ENCODE measurements at places on chromosomes 1 and 21.

- peak; percentile 71 for DNase-seq
Measured at GRCh38 chr1:87805666-87806378, 477.1 kb downstream of the LMO4 start.

DNA sequence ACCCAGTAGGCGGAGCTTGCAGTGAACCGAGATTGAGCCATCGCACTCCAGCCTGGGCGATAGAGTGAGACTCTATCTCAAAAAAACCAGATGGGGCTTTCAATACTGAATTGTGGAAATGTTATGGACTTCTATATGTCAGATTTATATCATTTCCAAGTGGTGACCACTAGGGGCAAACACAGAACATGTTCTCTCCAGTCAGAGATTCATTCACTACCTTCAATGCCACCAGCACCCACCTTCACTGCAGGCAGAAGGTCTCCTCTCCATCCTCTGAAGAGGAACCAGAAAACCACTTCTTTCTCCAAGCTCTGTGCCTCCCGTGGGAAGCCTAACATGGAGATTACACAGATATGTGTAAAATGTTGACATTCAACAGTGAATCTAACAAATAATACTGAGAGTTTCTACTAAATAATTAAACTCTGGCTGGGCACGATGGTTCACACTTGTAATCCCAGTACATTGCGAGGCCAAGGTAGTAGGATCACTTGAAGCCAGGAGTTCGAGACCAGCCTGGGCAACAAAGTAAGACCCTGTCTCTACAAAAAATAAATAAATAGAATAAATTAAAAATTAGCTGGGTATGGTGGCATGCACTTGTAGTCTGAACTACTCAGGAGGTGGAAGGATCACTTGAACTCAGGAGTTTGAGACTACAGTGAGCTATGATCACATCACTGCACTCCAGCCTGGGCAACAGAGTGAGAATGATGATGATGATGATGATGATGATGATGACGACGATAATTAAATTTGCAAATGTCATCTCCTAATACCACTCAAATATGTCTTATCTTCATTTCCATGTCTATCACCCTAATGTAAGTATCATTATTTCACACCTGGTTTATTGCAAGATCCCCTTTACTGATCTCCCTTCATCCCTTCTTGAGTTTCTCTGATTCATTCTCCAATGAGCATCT is 151.1 kb downstream of the ZNF281 start:
- peak; percentile 45 for DNase-seq

GRCh38 chr1:71094913-71095312 is 14.1 kb upstream of the ZRANB2 start:
- DNase-seq: no peak

DNA sequence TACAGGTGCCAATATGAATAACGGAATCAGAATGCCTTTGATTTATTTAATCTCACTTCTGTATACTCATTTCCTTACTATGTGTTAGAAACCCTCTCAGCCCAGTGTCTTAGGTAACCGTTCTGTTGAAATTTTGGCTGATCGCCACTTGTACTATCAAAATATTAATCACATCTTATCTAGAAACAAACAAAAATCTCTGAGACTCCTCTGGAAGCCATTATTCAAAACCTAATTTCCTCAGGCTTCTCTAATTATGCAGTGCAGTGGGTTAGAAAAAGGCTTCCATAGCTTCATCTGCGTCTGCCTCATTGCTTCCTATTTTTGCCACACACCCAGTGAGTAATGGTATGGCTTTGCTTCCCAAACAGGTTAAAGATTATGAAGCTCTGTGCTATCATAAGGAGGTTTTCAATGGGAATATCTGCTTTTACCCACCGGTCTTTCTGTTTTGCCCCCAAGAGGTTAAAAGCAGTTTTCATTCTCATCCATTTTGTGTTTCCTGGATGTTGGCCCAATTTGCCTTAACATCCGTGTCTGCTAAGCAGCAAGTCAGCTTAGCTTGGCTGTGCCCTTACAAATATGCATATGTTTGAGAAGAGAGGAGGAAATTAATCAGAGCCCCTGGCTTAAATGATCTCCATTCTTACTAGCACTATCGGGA is 129.6 kb downstream of the RYR2 start:
- DNase-seq: no peak

GRCh38 chr1:220786337-220787068 is at the start of gene MTARC1:
Gene MTARC1, plus strand, starts transcription at chr1:220786913. Its CDS starts 32 bp downstream, at chr1:220786945.
- peak; percentile 62 for DNase-seq

DNA sequence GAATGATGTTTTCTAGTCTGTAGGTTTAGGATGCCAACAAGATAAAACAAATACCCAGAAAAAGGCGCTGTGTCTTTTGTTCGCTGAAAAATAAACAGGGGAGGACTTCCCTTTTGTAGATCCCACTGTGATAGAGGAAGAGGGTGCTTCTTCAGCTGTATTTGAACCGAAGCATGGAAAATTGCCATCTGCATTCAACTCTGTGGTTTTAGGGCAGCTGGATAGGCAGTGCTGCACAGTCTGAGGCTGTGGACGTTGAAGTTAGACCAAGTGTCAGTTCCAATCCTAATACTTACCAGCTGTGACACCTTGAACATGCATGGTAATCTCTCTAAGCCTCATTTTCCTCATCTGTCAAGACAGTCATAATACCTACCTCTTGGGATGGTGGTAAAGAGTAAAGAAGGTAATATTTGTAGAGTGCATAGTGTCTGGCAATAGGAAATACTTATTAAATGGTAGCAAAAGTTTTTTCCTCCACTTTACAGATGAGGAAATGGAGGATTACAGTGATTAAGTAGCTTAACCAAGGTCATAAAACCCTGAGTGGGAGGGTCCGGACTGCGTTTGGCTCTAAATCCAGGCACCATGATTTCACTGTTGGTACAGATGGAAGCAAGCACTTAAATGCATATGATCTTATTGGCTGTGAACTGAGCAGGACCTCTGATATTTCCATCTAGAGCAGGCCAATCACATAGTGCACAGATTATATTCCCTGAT is 48.5 kb downstream of the UTP25 start:
- DNase-seq: no peak

- DNase-seq: no peak
Measured at GRCh38 chr1:94790670-94791069, 29.5 kb upstream of the SLC44A3 start.

DNA sequence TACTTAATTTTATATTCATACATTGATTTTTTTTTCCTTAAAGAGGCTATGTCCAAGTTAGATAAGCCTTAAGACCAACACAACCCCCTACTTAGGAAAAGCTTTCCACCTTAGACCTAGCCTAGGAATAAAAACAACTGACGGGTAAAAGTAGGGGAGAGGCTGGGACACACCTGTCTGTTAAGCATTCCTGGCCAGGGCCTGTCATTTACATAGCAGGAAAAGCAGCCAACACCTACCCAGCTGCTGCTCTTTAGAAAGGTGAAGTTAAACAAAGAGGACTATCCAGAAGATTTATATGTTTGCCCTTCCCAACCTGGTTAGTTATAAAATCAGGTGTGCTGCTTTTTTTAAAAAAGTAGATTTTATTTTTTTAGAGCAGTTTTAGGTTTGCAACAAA is 29.1 kb upstream of the SAMD13 start:
- no peak for DNase-seq

DNA sequence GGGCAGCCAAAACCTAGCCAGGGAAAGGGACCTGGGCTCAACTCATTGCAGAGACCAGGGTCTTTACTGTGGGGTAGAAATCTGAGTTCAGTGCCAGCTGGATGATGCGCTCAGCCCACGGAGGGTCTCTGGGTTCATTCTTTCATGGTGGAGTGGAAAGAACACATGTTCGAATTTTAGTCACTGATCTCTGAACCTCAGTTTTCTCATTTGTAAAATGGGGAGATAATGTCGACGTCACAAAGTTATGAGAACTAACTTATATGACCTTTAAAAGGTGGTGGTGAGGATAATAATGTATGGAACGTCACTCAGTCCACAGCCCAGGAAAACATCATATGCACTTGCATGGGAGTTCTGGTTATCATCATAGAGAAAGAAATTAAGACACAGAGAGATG is 1.2 kb upstream of the TAL1 start:
- DNase-seq: no peak

DNA sequence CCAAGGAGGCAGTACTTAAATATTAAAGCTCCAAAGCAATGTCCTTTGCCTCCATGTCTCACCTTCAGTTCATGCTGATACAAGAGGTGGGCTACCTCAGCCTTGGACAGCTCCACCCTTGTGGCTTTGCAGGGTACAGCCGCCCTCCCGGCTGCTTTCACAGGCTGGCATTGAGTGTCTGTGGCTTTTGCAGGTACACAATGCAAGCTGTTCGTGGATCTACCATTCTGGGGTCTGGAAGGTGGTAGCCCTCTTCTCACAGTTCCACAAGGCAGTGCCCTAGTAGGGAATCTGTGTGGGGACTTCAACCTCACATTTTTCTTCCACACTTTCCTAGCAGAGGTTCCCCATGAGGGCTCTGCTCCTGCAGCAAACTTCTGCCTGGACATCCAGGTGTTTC is 324.8 kb downstream of the COL11A1 start:
- DNase-seq: no peak

- DNase-seq: no peak
Measured at GRCh38 chr1:25795946-25796810, 3.8 kb upstream of the SELENON start.

GRCh38 chr1:37040261-37040660 is 5.9 kb upstream of the GRIK3 start:
- no peak for DNase-seq

DNA sequence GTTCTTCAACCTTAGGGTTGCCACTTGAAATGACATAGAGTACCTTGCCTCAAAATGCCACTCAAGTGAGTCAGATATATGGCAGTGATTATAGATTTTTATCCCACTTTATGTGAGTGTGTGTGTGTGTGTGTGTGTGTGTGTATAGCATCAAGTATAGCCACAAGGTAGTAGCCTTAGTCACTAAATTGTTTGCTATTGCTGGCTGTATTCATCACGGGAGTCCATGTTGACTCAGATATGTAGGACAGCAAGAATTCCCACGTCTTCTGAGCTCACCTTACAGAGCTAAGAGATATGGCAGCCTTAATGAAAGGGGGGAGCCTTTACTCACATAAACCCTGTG is 9.3 kb downstream of the ETS2 start:
- DNase-seq: peak; percentile 66

DNA sequence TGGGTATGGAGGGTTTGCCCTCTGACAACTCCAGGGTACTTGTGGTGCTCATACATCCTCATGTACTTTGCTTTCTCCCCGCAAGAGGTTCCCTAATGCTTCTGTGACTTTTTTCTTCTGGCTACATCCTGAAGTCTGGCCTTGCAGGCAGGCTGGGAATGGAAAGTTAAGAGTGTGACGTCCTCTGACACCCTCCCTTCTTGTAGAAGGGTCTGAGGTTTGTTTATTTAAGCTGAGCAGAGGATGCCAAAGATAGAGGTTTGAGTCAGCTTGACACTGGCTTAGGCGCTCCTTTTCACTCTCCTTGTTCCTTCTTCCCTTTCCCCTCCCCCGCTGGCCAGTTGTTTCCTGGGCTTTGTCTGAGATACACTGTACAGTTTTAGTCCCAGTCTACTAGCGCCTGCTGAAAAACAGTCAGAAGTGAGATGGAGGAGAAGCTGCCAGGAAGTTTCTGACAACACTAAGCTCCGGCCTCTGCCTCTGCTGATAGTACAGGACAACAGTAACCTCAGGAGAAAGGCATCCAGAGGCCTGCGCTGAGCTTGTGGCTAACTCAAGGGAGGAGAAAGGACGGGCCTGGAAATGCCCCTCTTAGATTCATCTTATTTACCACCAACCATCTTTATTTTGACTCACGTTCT is at the start of gene MACF1:
Gene MACF1, plus strand, starts transcription at position 255 of the 641 bp plus-strand sequence. Its CDS starts 328 bp downstream, at position 583.
- peak; percentile 97 for DNase-seq

GRCh38 chr1:223771814-223772770 is 59.8 kb downstream of the CAPN2 start:
- DNase-seq: peak; percentile 90

GRCh38 chr1:64059556-64059955 is 143.9 kb upstream of the UBE2U start:
- DNase-seq: no peak

DNA sequence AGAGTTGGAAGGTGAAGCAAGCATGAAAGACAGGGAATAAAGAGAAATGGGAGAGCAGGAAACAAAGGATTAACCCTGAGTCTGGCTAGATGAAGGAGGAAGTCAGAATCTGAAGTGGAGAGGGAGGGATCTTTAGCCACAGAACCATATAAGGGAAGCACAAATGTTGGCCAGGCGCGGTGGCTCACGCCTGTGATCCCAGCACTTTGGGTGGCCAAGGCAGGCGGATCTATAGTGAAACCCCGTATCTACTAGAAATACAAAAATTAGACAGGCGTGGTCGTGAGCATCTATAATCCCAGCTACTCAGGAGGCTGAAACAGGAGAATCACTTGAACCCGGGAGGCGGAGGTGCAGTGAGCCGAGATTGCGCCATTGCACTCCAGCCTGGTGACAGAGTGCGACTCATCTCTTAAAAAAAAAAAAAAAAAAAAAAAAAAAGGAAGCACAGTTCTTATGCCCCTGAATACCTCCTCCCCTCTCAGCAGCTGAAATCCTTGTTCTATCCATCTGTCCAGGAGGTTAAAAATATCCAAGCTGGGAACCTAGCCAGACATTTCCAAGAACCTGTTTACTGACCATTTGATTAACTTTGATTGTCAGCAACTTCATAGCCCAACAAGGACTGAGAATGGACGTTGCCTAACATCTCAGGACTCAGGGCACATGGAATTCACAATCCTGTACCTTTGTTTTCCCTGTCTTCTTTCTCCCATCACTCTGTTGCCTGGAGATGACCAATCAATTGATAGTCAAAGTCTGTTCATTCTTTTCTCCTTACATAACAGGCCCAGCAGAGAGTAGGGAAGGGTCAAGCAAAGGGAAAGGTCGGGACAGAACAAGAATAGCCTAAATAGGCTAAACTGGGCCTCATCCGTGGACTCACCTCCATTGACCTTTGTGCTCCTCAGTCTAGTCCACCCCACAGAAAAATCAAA is 10.6 kb downstream of the TXNIP start:
- peak; percentile 84 for DNase-seq

GRCh38 chr1:37519613-37520012 is 5.0 kb upstream of the MEAF6 start:
- no peak for DNase-seq

DNA sequence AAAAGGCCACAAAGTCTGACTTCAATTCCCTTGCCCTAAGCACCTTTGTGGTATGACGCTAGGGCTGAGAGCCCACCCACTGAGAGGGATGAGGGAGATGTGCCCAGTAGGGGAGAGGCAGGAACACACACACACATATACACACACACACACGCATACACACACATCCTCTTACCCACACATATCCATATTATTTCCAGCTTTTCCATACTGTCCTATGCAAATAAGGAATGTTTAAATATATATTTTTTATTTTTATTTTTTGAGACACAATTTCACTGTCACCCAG is 3.0 kb downstream of the RAB25 start:
- no peak for DNase-seq

GRCh38 chr1:188281921-188282320 is 1453.2 kb downstream of the PLA2G4A start:
- no peak for DNase-seq

All from cardiac fibroblast (primary cell).